Activated naive CD4-positive, alpha-beta T cell treated with anti-CD3 and anti-CD28 coated beads for 36 hours (primary cell): ENCODE measurements at places on chromosomes 4 and X.

DNA sequence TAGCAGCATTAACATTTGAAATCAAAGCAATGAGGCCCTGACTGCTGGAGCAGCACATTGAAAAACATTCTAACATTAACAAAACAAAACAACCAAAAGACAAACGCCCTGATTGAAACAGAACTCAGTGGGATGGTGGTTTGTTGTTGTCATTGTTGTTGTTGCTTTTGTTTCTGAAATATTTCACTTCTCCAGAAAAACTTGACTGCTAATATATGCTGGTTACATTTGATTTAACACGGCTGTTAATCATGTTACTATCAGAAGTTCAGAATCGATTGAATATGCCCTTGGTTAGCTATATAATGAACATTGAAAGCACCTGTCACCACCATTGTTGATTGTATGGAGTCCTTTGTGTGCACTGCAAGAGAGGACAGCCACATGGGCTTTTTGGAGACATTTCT lies 790.4 kb upstream of the GALNTL6 start:
- DNase-seq, result no peak

GRCh38 chr4:60611762-60612496 lies 588.2 kb upstream of the ADGRL3 start:
- no peak for DNase-seq

DNA sequence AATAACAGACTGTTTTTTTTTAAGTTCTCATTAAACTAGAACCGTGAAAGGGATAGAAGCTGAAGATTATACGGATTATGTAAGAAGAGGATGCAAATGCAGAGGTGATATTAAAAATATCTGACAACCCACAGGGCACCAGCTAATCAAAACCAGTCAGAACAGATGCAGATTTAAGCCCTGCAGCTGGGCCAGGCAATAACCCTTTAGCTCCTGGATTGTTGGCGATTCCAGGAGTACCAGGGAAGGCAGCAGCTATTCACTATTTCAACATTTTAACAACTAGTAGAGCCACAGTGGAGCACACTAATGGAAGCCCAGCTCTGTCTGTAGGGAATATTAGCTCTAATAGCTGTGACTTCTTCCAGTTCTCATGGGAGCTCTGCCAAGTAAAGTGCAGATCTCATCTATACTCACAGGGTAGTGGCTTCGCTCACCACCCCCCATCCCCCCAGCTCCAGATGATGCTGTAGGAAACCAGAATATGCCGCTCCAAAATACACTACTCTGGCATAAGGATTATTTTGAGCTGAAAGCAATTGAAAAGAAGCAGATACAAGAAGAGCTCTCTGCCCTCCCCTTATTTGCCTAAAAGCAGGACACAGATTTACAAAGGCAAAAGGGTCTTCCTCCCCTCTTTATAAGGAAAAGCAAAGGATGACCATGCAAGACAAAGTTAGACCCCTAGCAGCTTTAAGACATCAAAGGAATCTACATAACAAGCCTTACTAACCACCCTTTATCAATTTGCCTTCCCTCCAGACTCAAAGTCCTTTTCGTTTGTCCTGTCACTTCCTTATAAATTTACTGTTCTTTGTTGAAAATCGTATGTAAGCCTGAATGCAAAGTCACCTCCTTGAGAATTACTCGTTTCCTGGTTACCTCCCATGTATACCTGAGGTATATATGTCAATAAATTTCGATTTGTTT lies 13.7 kb downstream of the SCD5 start:
- DNase-seq, result no peak

GRCh38 chrX:16125520-16126149 lies 2.3 kb downstream of the GRPR start:
- DNase-seq, result no peak

- DNase-seq, result no peak
Observed at GRCh38 chr4:2958446-2958845, 4.8 kb downstream of the NOP14 start.

DNA sequence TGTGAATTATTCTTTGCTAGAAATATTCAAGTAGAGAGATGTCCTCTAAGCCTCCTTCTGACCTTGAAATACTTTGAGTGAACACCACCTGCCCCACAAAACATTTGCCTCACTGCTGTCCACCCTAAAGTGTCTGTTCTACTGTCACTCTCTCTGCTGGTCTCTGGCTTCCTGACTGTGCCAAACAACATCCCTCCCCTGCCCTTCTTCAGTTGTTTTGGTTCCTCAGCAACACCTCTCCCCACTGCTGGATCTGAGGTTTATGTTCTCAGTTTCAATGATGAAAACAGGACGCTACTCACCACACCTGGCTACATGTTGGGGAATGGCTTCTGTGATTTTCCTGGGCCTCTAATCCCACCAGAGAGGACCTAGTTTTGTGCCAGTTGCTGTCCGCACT lies 456.9 kb downstream of the BCOR start:
- no peak for DNase-seq

- no peak for DNase-seq
Observed at GRCh38 chr4:1376841-1377605, 29.2 kb downstream of the NKX1-1 start.

GRCh38 chr4:76007089-76007862 lies at the start of gene CXCL9:
TSS of gene CXCL9 (minus strand) at chr4:76007509. CDS start at chr4:76007449, 60 bp downstream.
- DNase-seq, result no peak

GRCh38 chrX:120251471-120252011 lies 929 bp downstream of the ZBTB33 start:
- peak; percentile 33 for DNase-seq
